C1 segment of cervical spinal cord (tissue), 14 donors: ENCODE measurements at places on chromosomes 12 and 14.

DNA sequence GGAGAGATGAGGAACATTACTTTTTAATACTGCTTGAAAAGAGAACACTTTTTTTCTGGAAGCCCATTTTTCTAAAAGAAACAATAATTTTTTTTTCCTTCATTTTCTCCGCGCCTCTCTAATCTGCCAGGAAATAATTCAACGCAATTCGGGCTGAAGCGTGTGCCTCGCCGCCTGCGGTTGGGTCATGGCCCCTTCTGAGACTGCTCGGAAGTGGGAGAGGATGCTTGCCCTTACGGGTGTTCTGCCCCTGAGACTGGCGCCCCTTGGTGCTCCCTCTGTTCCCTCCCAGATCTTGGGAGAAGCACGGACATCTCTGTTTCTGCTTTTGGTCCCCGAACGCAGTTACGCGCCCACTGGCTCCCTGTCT lies 332 bp upstream of the TBC1D30 start:
- no peak for DNase-seq

- no peak for DNase-seq
These were observed 291.4 kb downstream of the NAV3 start for GRCh38 chr12:78121969-78122610.

DNA sequence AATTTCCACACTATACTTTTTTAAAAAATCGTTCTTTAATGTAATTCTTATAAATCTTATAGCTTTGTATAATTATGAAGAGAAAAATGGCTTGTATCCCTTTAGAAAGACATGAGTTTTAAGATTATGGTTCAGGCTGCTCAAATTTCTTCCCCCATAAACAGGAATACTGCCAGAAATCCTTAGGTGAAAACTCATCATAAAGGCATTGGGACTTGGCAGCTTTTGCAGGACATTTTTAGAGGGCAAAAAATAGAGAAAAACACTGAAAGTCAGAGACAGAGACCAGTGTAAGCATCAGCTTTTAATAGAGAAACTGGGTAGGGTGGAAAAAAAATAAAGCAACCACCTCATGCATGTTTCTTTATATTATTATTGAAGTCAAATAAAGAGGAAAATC lies 29.1 kb downstream of the LRRK2 start:
- no peak for DNase-seq

DNA sequence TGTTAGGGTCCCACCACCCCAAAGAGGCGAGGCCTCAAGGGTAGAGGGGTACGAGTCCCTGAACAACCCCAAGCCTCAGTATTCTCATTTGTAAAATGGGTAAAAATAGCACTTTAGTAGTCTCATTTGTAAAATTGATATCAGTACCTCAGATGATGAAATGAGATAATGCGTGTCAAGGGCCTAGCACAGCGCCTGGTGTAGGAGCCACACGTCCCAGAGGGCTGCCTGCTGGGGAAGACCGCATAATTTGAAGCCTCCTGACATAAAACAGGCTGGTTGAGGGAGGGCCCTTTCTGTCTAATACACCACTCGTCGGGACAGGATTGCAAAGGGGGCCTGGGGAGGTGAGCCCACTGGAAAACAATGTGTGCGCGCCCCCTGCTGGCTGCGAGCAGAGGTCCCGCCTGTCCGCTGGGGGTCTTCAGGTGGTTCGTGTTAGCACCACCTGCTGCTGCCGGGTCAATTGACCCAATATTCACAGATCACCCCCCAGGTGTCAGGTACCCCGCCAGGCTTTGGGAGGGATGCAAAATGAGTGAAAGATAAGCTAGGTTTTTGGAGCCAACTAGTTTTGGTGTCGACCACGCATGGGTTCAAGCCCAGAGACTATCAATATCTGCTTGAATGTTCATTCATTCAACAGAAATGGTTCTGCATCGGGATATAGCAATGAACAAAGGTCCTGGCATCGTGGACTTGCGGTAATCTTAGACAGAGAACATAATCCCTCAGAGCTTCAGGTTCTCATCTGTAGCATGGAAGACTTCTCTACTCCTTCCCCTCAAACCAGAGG lies 24.7 kb upstream of the IRF2BPL start:
- DNase-seq, result peak; percentile 73

- no peak for DNase-seq
These were observed 40.7 kb downstream of the NKX2-1 start for GRCh38 chr14:36479344-36479743.

GRCh38 chr14:24377657-24378056 lies 9.7 kb downstream of the NFATC4 start:
- DNase-seq, result no peak
